Myometrial cell (primary cell): ENCODE measurements at places on chromosomes 13 and 19. TPM values are rescaled to one million over a fixed set of nuclear protein-coding genes. Genes with fewer than 3 reads are reported as not detected.

The PRRG2 gene
- 0.71 TPM in 1 of 2 replicates, not detected in the other for total RNA-seq

The DPRX gene
- total RNA-seq = not detected in 2 replicates

The CEACAM8 gene
- not detected in 2 replicates for total RNA-seq

The ZNF229 gene
- 3.2 and 7.1 TPM in 2 replicates for total RNA-seq

The RNF225 gene
- not detected in 2 replicates for total RNA-seq
